Stimulated activated CD4-positive, alpha-beta T cell treated with anti-CD3 and anti-CD28 coated beads, TNF-alpha, amount 100 ng/mL, for 48 hours (primary cell): ENCODE measurements at places on chromosomes 11 and 22.

- DNase-seq = no peak
Observed at GRCh38 chr11:10387206-10388083, 67.6 kb upstream of the AMPD3 start.

GRCh38 chr11:111089759-111090158 is 155.8 kb upstream of the POU2AF2 start:
- no peak for DNase-seq

GRCh38 chr11:76738618-76739240 is 44.4 kb upstream of the TSKU start:
- DNase-seq = no peak

DNA sequence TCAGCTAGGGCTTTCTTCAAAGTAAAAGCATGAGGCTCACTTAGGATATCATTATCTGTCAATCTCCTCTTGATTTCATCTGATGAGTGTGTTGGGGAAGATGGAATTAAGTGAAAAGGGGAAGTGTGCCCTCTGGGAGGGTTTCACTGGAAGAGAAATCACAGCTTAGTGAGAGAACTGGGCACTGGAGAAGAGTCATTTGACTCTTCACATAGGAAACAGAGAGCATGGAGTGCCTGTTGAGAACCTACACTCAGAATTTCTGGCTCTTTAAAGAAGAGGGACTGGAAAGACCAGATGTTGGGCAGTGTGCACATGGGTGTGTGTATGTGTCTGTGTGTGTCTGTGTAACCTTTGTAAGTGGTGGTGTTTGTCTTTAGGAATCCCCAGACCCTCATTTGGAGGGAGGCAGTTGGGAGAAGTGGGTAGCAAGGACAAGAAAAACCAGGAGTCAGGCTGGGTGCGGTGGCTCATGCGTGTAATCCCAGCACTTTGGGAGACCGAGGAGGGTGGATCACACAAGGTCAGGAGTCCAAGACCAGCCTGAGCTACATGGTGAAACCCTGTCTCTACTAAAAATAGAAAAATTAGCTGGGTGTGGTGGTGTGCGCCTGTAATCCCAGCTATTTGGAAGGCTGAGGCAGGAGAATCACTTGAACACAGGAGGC is 10.0 kb downstream of the STX3 start:
- no peak for DNase-seq

DNA sequence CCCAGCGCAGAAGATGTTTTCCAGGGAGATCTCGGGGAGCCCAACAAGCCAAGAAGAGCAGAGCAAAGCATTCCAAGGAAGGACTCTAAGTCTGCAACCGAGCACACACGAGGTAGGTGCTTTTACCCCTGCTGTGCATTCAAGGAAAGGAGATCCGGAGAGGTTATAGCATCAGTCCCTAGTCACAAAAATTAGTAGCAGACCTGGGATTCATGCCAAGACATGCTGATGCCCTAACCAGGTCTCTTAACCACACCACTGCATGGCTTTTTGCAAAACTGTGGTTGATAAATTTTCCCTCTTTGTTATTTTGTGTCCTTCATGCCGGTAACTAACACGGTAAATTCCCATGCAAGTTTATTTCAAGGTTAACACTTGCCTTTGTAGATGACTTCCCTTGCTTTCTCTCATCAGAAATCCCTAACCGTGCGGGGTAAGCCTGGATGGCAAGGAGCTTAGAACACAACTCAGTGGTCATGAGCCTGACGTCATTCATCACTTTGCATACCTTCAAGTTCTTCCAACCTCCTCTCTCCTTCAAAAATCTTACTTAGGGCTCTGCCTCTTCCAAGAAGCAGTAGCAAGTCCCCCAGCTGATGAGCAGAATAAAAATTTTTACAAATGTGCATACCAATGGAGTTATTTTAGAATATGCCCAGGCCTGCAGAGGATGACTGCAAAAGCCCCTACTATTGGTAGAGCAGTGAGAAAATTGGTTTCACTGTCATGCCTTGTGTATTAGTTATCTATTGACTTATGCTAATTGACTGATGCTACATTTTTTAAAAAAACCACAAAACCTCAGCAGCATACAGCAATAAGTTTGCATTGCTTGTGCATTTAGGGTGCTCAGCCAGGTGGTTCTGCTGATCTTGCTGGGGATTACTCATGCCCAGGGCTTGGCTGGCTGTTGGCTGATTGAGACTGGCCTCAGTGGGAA is 465.1 kb downstream of the MN1 start:
- DNase-seq = no peak

DNA sequence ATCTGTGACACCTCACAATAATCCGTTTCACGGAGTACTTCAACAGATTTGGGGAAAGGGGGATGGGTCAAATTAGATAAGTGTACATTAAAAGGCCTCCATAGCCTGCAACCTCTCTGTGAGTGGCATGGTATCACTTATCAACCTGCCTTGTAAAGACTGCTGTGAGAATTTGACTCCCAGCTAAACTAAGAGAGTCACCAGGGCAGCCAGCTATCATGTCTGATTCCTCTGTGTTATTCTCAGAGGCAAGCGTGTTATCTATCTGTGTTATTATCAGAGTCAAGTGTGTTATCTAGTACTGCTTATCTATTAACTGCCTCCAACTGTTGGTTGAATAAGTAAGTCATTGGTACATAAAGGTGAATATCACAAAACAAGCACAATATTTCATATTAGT is 4.1 kb upstream of the FAM83F start:
- DNase-seq = no peak

DNA sequence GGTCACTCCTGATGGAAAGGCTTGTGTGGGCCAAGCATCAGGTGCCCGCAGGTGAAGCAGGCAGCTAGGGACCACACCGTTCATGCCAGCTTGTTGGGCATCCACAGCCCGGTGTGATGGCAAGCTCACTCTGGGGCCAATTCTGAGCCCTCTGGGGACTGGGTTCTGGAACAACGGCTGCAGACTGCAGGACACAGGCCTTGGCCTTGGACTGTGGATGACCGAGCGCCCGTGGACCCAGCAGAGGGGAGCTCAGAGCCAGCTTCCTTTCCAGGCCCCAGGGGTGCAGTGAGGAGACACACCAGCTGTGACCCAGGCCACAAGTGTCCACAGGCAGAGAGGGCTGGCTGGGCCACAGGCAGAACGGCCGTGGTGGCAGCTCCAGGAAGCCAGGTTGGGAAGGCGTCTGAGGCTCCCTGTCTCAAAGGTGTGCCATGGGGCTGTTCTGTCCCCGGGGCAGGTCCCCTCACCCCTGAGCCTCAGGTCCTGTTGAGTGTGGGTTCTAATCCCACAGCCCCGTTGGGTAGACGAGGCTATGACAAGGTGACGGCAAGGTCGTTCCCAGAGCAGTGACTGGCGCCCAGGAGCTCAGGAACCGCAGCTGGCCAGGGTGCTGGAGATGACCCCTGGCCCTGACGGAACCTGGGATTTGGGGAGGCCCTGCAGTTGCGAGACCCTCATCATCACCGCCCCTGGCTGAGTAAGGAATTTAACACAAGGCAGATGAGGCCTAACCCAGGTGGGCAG is 1079.4 kb downstream of the BRD1 start:
- no peak for DNase-seq

DNA sequence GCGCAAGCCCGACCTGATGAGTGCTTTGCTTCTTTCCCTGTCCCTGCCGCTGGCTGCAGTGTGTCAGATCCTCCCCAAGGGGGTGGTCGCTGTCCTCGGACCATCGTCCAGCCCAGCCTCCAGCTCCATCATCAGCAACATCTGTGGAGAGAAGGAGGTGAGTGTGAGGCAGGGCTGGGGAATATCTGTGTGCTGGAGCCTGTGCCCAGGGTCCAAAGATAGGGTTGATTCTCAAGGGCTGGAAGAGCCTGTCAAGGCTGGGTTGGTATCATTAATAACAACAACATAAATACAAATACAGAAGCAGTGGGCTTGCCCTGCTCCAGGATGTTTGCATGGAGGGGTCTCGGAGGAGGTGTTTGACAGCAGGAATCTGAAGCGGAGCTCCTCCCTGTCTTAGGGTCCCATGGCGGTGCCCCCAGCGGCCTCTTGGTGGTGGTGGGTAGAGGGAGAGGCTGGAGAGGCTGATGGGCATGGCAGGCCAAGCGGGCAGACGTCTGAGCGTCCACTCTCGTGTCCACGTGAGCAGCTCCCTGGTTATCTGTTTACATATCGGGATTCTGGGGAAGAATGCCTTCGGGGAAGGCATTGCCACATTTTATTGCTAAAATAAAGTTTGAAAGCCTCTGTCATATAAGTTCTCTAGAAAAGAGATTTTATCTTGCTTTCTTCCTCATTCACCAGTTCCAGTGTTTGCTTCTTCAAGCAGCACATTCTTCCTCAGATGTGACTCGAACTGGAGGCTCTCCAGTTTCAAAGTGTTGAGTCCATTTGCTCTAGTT is 208.4 kb upstream of the TBCEL start:
- no peak for DNase-seq

DNA sequence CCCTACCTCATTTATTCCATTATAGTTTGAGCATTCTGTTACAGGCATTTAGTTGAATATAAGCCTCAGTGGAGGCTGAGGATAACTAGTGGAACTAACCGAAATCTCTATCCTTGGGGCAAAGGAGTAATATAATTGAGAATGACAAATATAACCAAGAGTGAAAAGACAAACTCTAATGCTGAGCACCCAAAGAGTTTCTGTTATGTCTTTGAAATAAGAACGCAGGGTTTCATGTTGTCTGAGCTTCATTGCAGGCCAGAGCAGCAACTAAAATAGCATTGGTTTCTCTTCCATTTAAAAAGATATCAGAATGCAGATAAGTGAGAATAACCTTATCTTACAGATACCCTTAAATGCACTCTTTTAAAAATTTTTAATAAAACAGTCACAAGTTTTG is 131.8 kb downstream of the SBF2 start:
- no peak for DNase-seq

DNA sequence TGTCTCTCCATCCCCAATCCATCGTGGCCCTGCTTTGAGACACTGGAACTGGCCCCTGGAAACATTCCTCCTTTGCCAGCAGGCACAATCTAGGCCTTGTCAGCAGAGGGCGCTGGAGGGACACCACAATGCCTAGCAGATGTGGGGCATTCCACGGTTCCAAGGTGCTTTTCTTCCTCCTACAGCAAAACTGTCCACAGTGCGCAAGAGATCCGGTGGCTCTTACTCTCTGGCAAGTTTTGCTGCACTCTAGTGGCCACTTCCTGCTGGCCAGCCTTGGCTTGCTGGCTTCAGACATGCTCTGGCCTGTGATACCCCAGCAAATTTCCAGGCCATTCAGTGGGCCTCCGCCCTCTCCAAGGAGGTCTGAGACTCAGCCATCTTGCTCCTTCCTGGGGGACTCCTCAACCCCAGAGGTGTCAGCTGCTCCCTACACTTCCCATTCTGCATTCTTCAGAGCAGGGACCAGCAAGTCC is 17.1 kb upstream of the RBM4B start:
- peak; percentile 71 for DNase-seq

GRCh38 chr11:108734956-108735559 is 70.2 kb downstream of the DDX10 start:
- no peak for DNase-seq

- no peak for DNase-seq
Observed at GRCh38 chr11:120749395-120749794, 237.8 kb downstream of the GRIK4 start.

- no peak for DNase-seq
Observed at GRCh38 chr22:19121631-19122142, 525 bp downstream of the DGCR2 start.

DNA sequence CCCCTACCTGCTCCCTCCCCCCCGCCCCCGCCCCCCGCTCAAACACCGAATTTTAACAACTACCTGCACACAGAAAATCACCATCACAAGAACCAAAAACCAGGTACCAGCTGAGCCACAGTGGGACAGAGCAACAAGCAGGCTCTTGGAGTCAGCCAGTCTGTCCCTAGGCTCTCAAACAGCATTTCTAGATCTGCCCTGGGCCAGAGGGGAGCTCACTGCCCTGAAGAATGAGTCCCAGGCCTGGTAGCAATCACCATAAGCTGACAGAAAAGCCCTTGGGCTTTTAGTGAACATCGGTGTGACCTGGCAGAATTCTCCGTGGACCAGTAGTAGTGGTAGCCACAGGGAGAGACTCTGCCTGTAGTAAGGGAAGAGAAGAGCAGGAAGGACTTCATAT is 58.3 kb downstream of the C11orf87 start:
- DNase-seq = no peak

- no peak for DNase-seq
Observed at GRCh38 chr11:83157594-83158356, 844 bp downstream of the PCF11 start.

DNA sequence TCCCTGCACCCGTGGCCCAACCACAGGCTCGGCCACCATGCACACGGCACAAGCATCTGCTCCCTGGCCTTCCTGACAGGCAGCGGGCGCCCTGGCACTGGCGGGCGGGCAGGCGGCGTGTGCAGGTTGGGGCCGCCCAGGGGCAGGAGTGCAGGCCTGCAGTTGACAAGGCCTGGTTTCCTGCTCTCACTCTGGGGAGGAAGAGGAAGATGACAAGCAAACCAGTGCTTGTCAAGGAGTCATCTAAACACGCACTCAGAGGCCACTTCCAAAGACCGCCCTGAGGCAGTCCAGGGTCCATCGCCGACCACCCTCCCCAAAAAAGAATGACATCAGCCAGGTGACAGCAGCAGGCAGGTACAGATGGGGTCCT is 65.3 kb upstream of the LINC01488 start:
- DNase-seq = no peak

GRCh38 chr11:5528495-5528894 is 12.0 kb upstream of the UBQLNL start:
- no peak for DNase-seq

GRCh38 chr11:64472593-64473455 is 113.9 kb downstream of the RPS6KA4 start:
- no peak for DNase-seq

GRCh38 chr11:2540223-2540991 is 95.6 kb downstream of the KCNQ1 start:
- no peak for DNase-seq

DNA sequence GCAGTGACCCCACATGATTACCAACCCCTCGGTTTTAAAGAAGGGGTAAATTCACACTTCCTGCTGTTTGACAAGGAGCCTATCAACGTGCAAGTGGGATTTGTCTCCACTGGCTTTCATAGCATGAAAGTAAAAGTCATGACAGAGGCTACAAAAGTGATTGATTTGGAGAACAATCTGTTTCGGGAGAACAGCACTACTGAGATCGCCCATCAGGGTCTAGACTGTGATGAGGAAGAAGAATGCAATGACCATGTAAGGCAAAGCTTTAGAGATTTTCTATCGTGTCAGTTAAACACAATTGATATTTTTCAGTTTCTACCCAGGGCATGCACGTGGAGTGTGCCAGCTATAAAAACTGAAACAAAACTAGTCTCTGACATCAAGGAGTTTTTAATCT is 41.7 kb downstream of the HORMAD2 start:
- DNase-seq = no peak

DNA sequence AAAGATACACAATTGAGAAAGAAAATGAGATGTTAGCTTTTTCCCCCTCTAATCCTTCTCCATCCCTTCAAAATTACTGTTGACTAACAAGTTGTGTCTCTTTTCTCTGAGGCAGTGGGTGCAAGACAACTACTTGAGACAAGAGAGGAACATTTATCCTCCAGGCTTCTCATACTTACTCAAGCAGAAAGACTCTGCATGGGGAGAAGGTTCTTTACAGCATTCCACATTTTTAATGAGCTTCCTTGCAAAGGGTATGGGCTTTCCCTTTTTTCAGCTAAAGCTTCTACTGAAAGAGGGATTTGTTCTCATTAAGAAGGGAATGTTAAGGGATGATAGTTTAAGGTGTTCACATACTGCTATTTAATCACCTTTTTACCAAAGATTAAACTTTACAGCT is 47.8 kb downstream of the PAX6 start:
- DNase-seq = no peak
